Endodermal cell (in vitro differentiated cells): ENCODE measurements at places on chromosomes 5 and 9. TPM values are rescaled to one million over a fixed set of nuclear protein-coding genes. Genes with fewer than 3 reads are reported as not detected.
A peak's percentile ranks its signal among the peaks of the same experiment; 100 is the strongest.

DNA sequence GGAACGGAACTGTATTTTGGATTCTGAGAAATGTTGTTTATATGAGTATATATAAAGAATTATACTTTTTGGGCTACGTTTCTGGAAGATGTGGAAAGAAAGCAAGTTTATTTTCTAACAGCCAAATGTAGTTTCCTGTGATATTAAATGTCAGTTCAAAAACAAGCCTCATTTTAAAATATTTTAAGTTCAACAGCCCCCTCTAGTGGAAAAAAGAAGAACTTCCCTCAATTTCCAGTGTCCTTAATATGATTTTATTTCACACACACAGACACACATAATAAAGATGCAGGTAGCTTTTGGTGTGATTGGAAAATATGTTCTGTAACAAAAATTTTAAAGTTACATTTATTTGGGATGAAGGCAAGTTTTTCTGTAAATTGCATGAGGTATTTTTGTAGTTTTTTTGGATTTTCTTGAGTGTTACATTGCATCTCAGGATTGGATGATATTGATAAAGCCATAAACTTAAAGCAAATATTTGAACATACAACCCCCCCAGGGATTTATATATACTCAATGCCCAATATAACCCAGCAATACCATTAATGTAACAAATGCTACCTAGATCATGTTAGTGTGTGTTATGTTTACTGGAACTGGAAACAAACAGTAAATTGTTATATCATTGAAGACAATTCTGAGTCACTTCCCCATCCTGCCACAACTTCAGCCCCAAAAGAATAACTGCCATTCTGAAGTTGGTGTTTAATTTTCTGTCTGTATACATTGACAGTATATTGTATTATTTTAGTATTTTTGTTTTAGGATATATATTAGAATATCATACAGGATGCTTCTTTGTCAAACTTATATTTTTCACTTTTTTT, 54.0 kb downstream of the CCDC171 start:
- H3K4me3 ChIP-seq = no peak overlapping the region
- DNase-seq = no peak
- no peak overlapping the region for H3K27ac ChIP-seq

- DNase-seq = no peak
- no peak overlapping the region for H3K27ac ChIP-seq
- H3K4me3 ChIP-seq = no peak overlapping the region
- H3K4me1 ChIP-seq = peaks cover 18% of the 10 kb centered on the region
- H3K36me3 ChIP-seq = peaks cover 31% of the 10 kb centered on the region
These were observed 31.6 kb downstream of the DAP start for GRCh38 chr5:10729320-10730042.

DNA sequence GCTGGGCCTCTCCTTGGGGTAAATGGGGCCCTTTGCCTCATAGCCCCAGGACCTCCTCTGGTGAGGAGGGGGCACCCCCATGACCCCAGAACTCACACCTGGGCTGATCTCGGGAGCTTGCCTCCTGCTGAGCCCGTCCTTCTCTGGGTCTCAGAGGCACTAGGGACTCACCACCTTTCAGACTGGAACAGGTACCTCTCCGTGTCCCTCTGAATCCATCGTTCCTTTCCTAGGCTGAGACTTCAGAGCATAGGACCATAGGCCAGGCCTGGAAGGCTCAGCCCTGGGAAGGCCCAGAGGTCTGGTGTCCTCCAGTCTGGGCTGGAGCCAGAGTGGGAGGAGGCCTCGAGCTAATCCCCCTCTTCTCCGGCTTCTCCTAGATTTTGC, 97.9 kb downstream of the CACNA1B start:
- no peak overlapping the region for H3K27ac ChIP-seq
- H3K4me3 ChIP-seq = no peak overlapping the region
- DNase-seq = no peak

DNA sequence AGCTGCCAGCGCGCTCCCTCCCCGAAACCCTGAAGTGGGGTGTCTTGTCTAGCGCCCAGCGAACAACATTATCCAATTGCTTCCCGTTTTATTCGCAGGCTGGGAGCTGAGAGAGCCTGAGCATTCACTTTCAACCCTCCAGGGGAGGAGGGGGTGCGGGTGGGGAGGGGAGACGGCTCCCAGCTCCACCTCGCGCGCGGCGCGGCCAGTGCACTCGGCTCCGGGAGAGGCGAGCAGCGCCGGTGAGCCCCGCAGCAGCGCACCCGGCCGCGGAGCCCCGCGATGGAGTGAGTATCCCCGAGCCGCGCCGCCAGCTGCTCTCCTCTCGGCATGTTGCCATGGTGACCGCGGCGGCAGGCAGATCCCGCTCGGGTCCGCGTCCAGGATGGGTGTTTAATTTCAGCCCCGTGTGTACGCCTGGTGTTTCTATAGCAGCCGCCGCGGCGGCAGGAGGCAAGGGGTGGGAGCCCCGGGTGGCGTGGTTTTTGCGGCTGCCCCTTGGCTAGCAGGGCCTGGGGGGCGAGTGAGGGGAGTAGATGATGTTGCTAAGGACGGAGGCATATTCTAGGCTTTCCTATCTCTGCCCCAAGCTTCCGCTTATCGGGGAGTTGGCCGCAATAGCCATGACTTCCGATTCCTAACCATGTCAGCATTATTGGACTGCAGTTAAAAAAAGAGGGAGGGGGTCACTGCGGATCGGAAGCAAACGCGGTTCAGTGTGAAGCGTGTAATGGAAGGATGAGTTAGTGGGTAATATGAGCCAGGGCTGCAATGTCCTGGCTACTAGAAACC, 139.2 kb upstream of the PALM2AKAP2 start:
- no peaks in the 10 kb centered on the region for H3K36me3 ChIP-seq
- peak overlapping the region; percentile 45 for H3K27ac ChIP-seq
- H3K4me1 ChIP-seq = peaks cover 3% of the 10 kb centered on the region
- peak; percentile 80 for DNase-seq
- peak overlapping the region; percentile 74 for H3K4me3 ChIP-seq

Gene PAPPA
- 0.09 and 0.11 TPM in 2 replicates for total RNA-seq

DNA sequence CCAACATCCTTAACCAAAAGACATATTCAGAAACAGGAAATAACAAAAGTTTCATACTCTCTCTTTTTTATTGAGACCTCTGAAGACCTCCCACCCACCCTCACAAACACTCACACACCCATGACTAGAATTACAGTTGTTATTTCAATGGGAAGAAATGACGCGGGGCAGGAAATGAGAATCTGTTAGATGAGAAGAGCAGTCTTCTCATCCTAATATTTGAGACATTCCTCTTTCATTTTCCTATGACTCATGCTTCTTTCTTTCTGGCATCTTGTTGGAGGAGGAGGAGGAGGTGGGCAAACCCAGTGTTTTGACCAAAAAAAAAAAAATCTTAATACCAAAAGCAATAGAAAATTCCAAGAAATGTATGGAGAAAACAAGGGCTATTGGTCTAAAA, 179.5 kb upstream of the TARS1 start:
- no peaks in the 10 kb centered on the region for H3K27me3 ChIP-seq
- H3K4me3 ChIP-seq = no peak overlapping the region
- no peak overlapping the region for H3K27ac ChIP-seq
- H3K4me1 ChIP-seq = no peaks in the 10 kb centered on the region

Gene ZNF658
- 3.1 and 4.0 TPM in 2 replicates for total RNA-seq

Gene PCDHGC4
- 2.6 to 3.0 TPM (median 2.6 TPM) in 3 replicates for total RNA-seq

Gene TAF1L
- total RNA-seq = not detected in 2 replicates

DNA sequence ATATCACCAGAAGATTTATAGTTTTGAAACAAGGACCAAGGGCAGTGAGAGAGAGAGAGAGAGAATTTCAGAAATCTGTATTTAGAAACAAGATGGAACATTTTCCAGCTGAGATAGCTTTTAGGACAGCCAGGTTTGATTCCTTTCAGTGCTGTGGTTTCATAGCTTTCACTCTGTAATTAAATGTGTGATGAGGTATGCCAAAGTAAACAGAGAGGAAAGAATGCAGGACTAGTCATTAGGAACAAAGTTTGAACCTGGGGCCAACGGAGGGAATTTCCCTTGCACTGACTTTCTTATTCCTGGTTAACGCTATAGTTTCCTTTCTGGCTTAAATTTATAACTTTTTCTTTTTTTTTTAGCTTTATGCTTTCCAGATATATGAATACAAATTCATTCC, 10.0 kb upstream of the CCL28 start:
- no peak for DNase-seq
- H3K27me3 ChIP-seq = no peaks in the 10 kb centered on the region
- H3K27ac ChIP-seq = no peak overlapping the region
- H3K4me1 ChIP-seq = no peaks in the 10 kb centered on the region

Gene ANKHD1
- 88.5 to 103 TPM (median 95.9 TPM) in 3 replicates for total RNA-seq

- no peak overlapping the region for H3K27ac ChIP-seq
- no peaks in the 10 kb centered on the region for H3K36me3 ChIP-seq
- H3K4me3 ChIP-seq = no peak overlapping the region
- no peaks in the 10 kb centered on the region for H3K4me1 ChIP-seq
- H3K27me3 ChIP-seq = no peaks in the 10 kb centered on the region
These were observed 1.2 kb upstream of the INSL6 start for GRCh38 chr9:5186416-5187169.

DNA sequence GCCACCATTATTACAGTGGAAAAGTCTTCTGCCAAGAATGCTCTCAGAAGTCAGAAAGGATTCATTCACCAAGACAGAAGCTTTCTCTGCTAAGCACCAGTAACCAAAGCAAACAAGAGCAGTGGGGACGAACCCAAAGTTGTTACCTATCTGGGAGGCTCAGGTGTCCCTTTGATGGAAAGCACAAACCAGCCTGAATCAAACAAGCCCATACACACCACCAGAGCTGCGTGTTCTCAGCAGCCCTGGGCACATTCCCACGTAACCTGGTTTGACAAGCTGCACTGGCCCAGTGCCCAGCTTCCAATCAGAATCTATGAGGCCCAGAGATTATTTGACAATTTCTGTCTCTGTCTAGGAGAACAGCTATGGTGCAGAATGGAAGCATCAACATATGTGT, 252.6 kb downstream of the ACTL7B start:
- peaks cover 35% of the 10 kb centered on the region for H3K27me3 ChIP-seq
- no peak overlapping the region for H3K4me3 ChIP-seq
- H3K27ac ChIP-seq = no peak overlapping the region
- no peak for DNase-seq
- peaks cover 4% of the 10 kb centered on the region for H3K4me1 ChIP-seq
- H3K36me3 ChIP-seq = no peaks in the 10 kb centered on the region

Gene MAN1B1
- 63.5 to 81.7 TPM (median 64.0 TPM) in 3 replicates for total RNA-seq

- H3K36me3 ChIP-seq = peaks cover 8% of the 10 kb centered on the region
- H3K27me3 ChIP-seq = no peaks in the 10 kb centered on the region
- H3K4me3 ChIP-seq = peak overlapping the region; percentile 85
- H3K27ac ChIP-seq = peak overlapping the region; percentile 79
These were observed 27.9 kb downstream of the PCDH1 start for GRCh38 chr5:141850244-141850768.

DNA sequence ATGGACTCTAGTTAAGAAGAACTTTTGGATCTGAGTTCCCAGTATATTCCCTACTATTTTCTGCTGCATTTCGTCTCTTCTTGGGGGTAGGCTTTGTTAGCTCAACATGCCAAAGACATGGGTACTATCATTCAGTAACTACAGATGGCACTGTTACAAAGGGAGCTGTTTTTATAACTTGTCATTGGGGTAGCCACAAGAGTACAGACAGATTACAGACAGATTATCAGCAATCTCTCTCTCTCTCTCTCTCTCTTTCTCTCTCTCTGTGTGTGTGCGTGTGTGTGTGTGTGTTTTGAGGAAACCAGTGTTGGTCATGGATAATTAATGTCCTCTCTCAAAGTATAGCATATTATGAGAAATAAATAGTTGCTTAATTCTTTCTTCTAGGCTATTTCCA, 116.1 kb downstream of the WDR70 start:
- peaks cover 7% of the 10 kb centered on the region for H3K36me3 ChIP-seq
- no peak for DNase-seq
- H3K27ac ChIP-seq = no peak overlapping the region
- no peak overlapping the region for H3K4me3 ChIP-seq

DNA sequence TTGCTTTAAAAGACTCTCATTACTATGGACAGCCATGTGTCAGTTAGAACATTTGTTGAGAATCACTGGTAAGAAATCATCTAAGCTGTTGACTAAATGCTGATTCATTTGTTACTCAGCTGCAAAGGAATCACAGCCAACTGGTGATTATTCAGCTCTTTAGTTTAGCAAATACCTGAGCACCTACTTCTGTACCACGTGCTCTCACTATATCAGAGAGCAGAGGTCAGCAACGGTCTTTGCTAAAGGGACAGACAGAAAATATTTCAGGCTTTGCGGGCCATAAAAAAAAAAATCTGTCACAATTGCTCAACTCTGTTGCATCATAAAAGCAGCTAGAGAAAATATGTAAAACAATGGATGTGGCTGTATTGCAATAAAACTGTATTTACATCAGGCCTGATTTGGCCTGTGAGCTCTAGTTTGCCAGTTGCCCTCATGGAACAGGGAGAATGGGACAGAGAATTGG, 377.6 kb downstream of the DNAH5 start:
- no peak overlapping the region for H3K27ac ChIP-seq
- no peak overlapping the region for H3K4me3 ChIP-seq
- H3K27me3 ChIP-seq = no peaks in the 10 kb centered on the region
